ENCODE measurements at places on chromosomes 3 and 15.

DNA sequence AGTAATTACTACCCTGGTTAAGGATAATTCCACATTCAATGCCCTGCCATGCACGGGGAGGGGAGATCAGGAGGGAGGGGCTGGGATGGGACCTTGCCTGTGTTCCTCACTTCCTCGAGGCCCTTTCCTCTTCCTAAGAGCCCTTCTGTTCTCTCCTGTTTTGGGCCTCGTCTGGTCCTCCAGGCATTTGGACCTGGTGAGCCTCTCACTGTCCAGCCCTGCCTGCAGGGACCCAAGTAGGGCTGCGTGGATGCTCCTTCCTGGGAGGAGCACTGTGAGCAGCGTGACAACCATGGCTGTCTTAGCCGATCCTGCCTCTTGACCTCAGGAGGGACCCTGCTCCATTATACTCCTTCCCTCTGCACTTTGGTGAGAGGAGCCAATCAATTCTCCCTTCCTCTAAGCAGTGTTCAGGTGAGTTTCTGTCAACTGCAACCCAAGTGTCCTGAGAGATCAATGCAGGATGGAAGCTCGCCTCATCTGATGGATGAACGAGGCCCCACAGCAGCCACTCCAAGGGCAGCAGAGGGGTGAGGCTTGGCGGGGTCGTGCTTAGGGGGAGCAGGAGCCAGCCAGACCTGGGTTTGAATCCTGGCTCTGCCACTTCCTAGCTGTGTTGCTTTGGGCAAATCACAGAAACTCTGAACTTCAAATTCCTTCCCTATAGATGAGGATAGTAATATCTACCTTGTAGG, 92.5 kb downstream of the IQSEC1 start:
- DNase-seq, result no peak

- DNase-seq, result no peak
These were observed 115.1 kb downstream of the FHIT start for GRCh38 chr3:61136191-61136590.

- no peak for DNase-seq
These were observed 1.7 kb downstream of the CMTM8 start for GRCh38 chr3:32240159-32240545.

DNA sequence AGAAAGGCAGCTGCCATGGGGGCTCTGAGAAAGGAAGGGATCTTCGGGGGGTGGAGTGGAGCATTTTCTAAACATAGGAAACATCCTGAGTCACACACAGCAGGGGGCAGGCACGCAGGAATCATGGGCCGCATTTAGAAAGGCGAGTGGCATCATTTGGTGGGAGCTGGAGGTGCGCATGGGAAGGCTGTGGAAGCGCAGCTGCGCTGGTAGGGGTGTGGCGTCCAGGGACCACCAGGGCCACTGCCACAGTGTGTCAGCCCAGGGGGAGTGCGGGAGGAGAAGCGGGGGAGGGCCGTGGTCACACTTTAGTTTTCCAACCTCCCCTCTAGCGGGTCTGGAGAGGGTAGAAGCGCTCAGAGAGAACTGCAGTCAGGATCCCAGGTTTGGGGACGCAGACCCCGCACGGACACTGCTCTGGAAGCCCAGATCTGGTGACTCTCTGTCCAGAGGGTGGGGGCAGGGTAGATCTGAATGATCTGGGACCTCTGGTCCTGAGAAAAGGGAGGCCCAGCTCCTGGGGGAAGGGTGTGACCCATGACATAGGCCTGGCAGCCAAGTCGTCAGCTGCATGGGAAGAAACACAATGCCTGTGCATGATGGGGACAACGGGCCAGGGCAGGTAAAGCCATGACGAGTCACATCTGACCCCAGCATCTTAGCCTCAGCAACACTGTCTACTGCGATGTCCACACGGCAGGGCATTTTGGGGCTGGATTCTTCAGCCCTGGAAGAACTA, 88.0 kb upstream of the IQSEC1 start:
- DNase-seq, result no peak

- no peak for DNase-seq
These were observed 6.5 kb downstream of the IGF2BP2 start for GRCh38 chr3:185818267-185818875.

GRCh38 chr15:51750792-51751696, at the start of gene TMOD2:
Gene TMOD2 (plus strand): TSS chr15:51751597. CDS start chr15:51766442, 14,845 bp downstream.
- peak; percentile 69 for DNase-seq

DNA sequence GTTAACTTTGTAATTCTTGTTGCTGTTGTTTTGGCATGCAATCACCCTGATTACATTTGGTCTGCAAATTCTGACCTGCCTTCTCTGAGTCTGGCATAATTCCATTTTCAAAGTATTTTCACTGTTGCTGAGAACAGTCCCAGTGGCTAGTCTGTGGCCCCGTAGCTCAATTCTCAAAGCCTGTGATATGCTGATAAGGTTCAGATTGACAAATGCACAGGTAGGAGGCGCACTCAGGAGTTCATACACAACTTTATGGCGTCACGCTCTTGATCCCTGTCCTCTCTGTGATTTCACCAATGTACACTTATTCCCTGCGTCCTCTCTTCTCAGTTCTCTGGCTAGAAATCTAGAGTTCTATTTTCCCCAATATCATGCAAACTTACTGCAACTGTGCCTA, 376.6 kb upstream of the SLCO3A1 start:
- DNase-seq, result no peak

GRCh38 chr3:53065841-53066480, 20.1 kb upstream of the SFMBT1 start:
- no peak for DNase-seq

DNA sequence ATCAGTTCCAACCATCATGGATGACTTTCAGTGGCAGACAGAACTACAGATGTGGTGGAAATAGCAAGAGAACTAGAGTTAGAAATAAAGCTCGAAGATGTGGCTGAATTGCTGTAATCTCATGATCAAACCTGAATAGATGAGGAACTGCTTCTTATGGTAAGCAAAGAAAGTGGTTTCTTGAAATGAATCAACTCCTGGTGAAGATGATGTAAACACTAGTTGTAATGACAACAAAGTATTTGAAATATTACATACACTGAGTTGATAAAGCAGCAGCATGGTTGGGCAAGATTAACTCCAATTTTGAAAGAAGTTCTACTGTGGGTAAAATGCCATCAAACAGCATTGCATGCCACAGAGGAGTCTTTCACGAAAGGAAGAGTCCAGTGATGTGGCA, 131.7 kb upstream of the FAM3D start:
- DNase-seq, result no peak

- DNase-seq, result no peak
These were observed 341.4 kb downstream of the CNTN3 start for GRCh38 chr3:74273091-74273490.

GRCh38 chr15:58293622-58294550, 137.9 kb upstream of the LIPC start:
- no peak for DNase-seq

DNA sequence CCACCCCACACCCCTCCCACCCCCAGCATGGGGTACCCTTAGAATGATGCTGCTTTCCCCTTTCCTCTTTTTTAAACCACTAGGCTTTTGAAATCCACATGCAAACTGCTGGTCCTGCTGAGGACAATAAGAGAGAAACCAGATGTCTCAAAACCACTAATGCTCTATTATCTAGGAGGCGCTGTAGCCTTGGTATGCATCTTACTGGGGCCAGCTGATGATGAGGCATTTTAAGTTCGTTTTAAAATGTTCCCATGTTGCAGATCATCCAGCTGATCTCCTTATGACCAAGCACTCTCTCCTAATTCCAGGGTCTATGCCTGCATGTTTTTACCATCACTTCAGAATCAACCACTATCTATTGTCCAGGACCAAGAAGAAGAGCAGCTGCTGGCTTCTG, 1.3 kb downstream of the NME9 start:
- no peak for DNase-seq

DNA sequence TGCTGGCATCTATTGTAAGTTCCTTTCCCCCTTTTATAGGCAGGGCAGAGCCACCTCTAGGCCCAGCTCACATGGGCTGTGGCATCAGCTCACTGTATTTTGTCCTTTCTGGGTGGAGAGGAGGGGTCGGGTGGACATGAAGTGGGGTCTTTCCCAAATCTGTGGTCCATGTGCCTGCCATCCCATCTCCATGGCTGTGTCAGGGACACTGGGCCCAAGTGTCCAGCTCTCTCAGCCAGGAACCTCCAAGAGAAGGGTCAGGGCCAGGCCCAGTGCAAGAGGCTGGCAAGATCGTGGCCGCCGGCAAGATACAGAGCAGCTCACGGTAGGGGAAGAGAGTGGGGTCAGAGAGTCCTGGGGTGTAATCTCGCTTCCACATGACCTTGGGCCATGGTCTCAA, 85.3 kb downstream of the PCSK6 start:
- no peak for DNase-seq

DNA sequence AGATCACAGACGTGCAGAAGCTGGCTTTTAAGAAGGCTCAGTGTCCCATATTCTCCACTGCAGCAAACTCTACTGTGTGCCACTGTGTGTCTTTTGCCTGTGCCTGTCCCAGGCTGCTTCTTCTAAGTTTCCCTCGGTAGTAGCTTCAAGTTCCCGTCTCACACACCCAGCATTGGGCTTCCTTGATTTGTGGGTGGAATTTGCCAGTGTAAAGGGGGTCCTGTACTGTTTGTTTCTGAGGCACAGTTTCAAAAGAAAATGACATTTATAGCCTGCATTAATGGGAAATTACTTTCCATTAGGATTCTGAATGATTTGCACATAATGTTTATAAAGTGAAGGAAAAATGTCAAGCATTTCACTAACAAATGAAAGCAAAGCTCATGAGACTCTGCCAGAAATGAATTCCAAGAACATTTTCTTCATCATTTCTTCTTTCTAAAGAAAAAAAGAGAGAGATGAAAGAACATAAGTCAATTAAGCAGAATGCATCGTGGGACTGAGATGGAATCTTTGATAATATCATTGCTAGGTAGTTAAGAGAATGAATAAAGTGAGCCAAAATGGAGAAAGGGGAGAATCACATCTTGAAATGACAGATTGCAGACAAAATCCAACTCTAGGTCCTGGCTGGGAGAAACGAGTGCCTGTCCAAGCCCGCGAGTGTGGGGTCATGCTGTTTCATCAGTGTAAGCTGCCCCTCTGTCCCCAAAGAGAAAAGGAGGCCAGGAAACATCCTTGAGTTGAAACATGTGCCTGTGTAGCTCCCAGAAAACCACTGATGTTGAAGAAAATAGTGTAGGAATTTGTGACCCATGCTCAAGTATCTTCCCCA, 48.6 kb upstream of the ADAMTSL3 start:
- DNase-seq, result no peak

DNA sequence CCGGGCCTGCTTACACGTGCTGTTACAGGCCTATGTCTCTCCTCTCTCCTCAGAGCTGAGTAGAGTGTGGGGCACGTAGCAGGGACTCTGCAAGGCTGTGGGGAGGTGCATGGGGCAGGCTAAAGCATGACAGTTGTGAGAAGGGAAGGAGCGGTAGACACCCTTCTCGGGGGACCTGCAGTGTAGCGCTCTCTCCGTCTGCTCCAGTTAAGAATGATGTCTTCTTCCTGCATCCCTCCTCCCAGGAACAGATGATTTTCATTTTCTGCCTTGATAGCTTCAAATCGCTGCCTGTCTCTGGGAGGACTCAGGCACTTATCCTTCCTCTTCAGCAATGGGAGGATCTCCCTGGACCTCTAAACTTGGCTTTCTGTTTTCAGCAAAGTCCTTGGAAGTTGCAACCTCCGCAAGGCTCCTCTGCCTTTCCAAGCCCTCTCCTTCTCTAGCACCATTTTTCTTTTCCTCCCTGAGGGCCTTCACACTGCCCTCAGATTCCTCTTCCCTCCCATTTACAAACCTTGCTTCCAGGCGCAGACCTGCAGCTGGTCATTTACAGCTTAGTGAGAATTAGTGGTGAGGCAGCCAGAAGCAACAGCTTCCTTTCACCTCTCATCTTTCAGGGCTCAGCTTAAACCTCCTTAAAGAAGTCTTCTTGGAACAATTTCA, 23.4 kb upstream of the TLE3 start:
- no peak for DNase-seq

GRCh38 chr3:16506884-16507577, 6.5 kb downstream of the RFTN1 start:
- DNase-seq, result no peak

DNA sequence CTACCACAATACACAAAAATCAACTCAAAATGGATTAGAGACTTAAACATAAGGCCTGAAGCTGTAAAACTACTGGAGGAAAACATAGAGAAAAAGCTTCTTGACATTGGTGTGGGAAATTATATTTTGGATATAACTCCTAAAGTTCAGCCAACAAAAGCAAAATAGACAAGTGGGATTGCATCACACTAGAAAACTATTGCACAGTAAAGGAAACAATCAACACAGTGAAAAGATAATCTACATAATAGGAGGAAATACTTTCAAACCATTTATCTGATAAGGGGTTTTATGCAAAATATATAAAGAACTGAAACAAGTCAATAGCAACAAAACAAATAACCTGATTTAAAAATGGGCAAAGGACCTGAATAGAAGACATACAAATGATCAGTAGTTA, 37.6 kb upstream of the TP63 start:
- DNase-seq, result no peak

DNA sequence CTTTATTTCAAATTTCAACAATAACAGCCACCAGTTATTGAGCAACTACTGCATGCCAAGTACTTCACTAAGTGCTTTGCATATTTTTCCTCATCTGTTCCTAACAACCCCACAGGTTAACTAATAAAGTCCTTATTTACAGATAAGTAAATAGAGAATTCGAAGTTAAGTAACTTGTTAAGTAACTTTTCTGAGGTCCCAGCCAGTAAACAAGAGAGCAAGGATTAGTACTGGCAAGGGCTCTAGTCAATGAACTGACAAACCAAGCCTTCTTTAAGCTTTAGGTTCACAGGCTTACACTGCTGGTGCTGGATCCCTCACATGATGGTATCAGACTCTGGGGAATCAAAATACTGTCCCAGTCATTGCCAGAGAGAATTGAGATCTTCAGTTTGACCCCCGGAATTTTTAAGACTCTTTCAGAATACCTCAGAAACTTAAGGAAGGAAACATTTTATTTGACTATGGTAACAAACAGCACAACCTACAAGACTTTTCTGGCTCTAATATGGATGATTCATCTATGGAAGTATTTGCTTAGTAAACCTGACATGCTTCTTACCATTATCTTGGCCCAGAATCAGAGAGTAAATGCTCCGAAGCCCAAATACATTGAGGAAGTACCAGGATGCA, 16.5 kb downstream of the EMC3 start:
- no peak for DNase-seq

- no peak for DNase-seq
These were observed 101.4 kb downstream of the TFG start for GRCh38 chr3:100810671-100811070.

DNA sequence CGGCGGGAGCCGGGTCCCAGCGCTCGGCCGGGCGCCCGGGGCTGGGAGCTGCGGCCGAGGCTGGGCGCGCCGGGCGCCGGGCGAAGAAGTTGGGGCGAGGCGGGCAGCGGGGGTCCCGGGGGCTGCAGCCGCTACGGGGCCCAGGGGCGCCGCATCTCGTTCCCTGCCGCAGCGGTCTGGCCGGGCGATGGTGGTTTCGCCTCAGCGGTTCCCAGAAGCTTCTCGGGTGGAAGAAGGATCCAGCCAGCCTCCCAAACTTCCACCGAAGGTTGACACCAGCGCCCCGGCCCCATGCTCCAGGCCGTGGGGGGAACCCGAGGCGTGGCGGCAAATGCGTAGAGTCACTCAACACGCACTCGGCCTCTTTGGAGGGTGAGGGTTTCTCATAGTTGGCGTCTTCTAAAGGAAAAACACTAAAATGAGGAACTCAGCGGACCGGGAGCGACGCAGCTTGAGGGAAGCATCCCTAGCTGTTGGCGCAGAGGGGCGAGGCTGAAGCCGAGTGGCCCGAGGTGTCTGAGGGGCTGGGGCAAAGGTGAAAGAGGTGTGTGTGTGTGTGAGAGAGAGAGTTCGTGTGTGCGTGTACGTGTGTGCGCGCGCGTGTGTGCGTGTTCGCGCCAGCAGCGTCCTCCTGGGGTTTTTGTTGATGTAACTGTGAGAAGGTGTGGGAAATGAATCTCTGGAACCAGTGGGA, 940 bp downstream of the BOC start:
- DNase-seq, result peak; percentile 82

GRCh38 chr3:9826815-9827573, 16.8 kb downstream of the RPUSD3 start:
- no peak for DNase-seq

All from right kidney (tissue), 9 donors.